ENCODE measurements at places on chromosomes 11 and 22.

DNA sequence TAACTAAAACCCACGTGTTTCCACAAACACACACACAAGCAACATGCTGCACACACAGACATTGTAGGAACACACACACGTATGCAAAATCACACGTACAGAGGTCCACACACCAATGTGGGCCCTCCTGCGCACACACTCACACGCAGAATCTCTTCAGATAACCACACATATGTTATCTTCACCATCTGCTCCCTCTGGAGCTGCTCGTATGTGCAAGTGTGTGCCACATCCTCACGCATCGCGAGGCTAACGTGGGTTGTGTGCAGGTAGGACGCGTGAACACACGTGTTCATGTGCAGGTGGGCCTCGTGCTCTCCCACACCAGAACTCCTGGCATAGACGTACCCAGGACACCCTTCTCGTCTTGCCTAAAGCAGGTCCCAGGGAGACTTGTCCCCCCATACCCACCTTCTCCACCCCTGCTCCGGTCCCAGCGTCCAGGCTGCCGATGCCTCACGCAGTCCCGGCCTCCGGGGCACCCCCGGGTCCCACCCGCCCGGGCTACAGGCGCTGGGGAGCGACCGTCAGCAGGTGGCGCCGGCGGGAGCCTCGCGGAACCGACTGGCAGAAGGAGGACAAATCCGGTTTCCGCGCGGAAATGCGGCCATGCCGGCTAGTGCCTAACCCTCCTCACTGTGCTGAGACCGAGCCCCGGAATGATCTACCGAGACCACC lies 10.3 kb upstream of the IGSF9B start:
- peaks cover 30% of the 10 kb centered on the region for H3K27me3 ChIP-seq
- H3K27ac ChIP-seq, result no peak overlapping the region
- peaks cover 2% of the 10 kb centered on the region for H3K36me3 ChIP-seq
- no peak for DNase-seq

DNA sequence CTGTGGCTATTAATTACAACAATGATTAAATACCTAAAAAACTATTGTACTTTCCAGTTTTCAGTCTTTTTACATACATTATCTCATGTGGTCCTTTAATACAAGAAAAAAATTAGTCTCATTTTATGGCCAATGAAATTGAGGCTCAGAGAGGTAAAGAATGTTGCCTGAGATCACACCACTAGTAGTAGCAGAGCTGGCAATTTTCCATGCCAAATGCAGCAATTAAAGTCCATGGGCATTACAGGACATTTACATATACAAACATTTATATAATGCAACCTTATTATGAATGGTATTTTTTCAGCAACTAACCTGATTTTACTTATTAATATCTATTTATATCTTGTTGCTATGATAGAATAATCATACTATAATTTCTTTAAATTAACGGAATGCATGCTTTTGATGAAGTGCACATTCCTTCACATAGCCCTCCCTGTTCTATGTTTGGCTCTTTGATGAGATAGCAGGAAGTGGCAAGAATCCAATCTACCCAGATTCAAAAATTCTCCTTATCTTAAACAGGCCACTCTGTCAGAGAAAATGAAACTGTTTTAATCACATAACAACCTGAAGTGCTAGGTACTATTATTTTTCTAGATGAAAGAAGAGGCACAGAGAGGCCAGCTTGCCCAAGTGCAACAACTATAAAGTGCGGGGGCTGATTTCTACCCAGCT lies 120.9 kb upstream of the LDLRAD3 start:
- H3K27ac ChIP-seq, result no peak overlapping the region
- DNase-seq, result no peak
- H3K4me3 ChIP-seq, result no peak overlapping the region

DNA sequence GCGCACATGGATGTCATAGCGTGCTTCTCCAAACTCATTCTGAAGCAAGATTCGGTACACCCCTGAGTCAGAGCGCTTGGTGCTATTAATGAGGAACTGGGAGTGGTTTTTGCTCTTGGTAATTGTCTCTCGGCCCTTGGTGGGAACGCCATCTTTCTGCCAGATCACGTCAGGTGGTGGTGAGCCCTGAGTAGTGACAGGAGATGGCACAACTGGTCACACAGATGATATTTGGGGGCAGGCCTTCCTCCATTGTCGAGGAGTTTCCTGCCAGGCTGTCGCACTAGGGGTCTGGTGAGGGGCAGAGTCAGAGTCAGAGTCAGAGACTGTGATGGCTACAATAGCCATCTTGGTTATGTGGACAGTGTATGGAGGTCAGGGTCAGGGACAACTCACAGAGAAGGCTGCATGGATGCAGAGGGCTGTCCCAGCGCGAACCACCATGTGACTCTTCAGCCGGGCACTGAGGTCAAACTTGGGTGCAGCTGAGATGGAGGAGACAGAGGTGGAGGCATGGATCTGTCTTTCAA lies 9.3 kb downstream of the TMEM86A start:
- DNase-seq, result no peak
- peaks cover 10% of the 10 kb centered on the region for H3K4me1 ChIP-seq
- H3K27me3 ChIP-seq, result peaks cover 13% of the 10 kb centered on the region
- H3K36me3 ChIP-seq, result no peaks in the 10 kb centered on the region

DNA sequence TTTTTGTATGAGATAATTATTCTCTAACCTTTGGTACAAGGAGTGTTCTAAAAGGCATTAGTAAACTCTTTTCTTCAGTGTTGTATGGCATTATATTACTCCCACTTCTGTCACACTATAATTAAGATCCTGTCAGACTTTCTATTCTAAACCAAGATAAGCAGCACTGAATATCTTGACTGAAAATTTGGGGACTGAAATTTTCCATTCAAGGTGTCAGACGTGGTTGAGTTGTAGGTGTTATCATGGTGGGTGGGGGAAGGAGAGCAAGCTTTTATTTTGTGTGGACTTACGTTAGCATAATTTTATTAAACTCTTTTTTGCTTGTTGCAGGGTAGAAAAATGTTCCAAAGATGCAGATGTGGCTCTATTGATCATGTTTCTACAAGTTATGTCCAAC lies 22.9 kb downstream of the MUC15 start:
- no peak overlapping the region for H3K4me3 ChIP-seq
- no peak overlapping the region for H3K27ac ChIP-seq
- H3K4me1 ChIP-seq, result no peaks in the 10 kb centered on the region
- DNase-seq, result no peak

GRCh38 chr11:74030723-74031676 lies 22.1 kb upstream of the UCP3 start:
- H3K36me3 ChIP-seq, result peaks cover 29% of the 10 kb centered on the region
- peak overlapping the region; percentile 14 for H3K27ac ChIP-seq
- no peak for DNase-seq
- no peak overlapping the region for H3K4me3 ChIP-seq

- H3K4me3 ChIP-seq, result no peak overlapping the region
- H3K4me1 ChIP-seq, result peaks cover 18% of the 10 kb centered on the region
- no peak overlapping the region for H3K27ac ChIP-seq
- peaks cover 16% of the 10 kb centered on the region for H3K36me3 ChIP-seq
- no peak for DNase-seq
These were observed 198.7 kb upstream of the MTMR2 start for GRCh38 chr11:96122601-96123074.

DNA sequence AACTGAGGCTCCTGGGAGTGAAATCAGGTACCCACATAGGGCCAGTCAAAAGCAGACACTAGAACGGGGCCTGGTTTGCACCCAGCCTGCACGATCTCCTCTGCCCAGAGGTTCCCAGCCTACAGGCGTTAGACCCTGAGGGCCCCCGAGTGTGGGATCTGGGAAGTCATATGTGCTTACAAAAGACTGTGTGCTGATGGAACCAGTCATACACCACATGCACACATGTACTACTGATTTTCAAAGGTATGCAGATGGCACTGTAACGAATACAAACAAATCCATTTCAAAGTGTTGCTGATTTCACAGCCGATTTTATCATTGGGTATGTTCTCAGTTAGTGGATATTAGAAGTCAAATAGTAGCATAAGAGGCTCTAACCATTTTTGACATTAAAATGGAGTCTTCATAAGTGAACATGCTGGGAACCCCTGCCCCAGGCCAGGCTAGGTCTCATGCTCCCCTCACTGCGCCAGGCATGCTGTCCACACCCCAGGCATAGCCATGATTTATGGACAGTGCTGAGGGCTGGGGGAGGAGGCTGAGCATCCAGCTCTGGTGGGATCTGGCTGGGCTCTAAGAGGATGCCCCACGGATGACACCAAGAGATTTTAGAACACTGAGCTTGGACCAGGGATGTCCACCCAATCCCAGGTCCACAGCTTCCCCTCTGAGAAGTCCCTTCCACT lies 38.6 kb upstream of the LRRC32 start:
- H3K27me3 ChIP-seq, result peaks cover 17% of the 10 kb centered on the region
- no peak overlapping the region for H3K4me3 ChIP-seq
- no peak overlapping the region for H3K27ac ChIP-seq
- no peaks in the 10 kb centered on the region for H3K4me1 ChIP-seq

- peak overlapping the region; percentile 53 for H3K27ac ChIP-seq
- H3K36me3 ChIP-seq, result no peaks in the 10 kb centered on the region
- peaks cover 38% of the 10 kb centered on the region for H3K4me1 ChIP-seq
- H3K4me3 ChIP-seq, result no peak overlapping the region
- DNase-seq, result no peak
These were observed 4.1 kb upstream of the CD82 start for GRCh38 chr11:44561275-44561805.

GRCh38 chr11:72326151-72326848 lies 82.3 kb upstream of the PHOX2A start:
- H3K4me1 ChIP-seq, result no peaks in the 10 kb centered on the region
- H3K4me3 ChIP-seq, result no peak overlapping the region
- H3K27me3 ChIP-seq, result no peaks in the 10 kb centered on the region
- peaks cover 31% of the 10 kb centered on the region for H3K36me3 ChIP-seq

GRCh38 chr11:78576549-78577097 lies 2.0 kb upstream of the NARS2 start:
- H3K4me1 ChIP-seq, result peaks cover 17% of the 10 kb centered on the region
- no peak overlapping the region for H3K4me3 ChIP-seq
- H3K36me3 ChIP-seq, result peaks cover 4% of the 10 kb centered on the region

DNA sequence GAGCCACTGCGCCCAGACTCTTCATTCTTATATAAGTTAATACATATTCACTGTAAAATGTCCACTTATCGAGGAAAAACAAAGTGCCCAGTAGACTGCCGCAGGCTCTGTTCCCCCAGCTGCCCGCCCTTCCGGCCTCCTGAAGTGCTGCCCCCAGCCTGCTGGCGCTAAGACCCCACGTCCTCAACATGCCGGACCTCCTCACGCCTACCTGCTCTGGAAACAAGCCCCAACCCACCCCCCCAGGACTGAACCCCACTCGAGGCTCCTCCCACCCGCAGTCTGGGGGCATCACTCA lies 1.1 kb downstream of the GATD1 start:
- no peaks in the 10 kb centered on the region for H3K27me3 ChIP-seq
- no peak overlapping the region for H3K27ac ChIP-seq
- H3K4me1 ChIP-seq, result peaks cover 8% of the 10 kb centered on the region
- H3K4me3 ChIP-seq, result peak overlapping the region; percentile 81
- H3K36me3 ChIP-seq, result no peaks in the 10 kb centered on the region
- DNase-seq, result no peak

DNA sequence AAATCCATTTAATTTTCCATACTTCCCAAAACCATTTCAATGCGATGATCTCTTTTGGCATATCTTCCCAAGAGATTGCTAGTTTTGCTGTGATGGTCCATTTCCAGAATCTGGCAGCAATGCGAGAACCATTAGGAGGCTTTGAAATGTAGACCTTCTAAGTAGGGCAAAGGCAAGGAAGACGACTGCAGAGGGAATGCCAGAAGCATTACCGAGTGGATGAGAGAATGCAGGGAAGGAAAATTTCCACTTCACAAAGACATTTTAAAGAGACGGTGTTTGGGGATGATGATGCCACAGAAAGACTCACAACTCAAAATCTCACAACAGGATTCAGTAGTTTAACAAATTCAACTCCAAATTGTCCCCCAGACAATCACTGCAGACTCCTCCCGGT lies 471 bp upstream of the CEP126 start:
- H3K27ac ChIP-seq, result peak overlapping the region; percentile 100
- no peak for DNase-seq
- H3K36me3 ChIP-seq, result no peaks in the 10 kb centered on the region
- peaks cover 19% of the 10 kb centered on the region for H3K4me1 ChIP-seq
- peak overlapping the region; percentile 97 for H3K4me3 ChIP-seq
- H3K27me3 ChIP-seq, result peaks cover 3% of the 10 kb centered on the region

DNA sequence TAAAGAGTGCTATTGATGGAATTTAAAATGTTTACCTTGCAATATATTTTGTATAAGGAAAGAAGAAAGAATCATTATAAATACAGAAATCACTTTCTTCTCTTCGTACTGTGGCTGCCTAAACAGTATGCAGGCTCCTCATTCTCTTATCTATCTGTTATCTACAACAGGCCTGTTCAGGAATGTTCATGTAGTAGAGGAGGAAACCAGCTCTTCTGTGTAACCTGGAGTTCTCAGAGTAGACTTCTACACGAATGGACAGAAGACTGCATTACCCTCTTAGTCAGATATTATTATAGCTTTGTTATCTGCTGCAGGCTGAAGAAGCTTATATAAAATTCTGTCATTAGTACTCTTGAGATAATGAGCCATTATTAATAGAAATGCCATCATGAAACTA lies 1225.9 kb upstream of the CNTN5 start:
- H3K27me3 ChIP-seq, result no peaks in the 10 kb centered on the region
- H3K4me1 ChIP-seq, result no peaks in the 10 kb centered on the region
- no peaks in the 10 kb centered on the region for H3K36me3 ChIP-seq
- H3K27ac ChIP-seq, result no peak overlapping the region

- H3K36me3 ChIP-seq, result no peaks in the 10 kb centered on the region
- no peak overlapping the region for H3K27ac ChIP-seq
- DNase-seq, result no peak
- H3K27me3 ChIP-seq, result no peaks in the 10 kb centered on the region
- H3K4me3 ChIP-seq, result no peak overlapping the region
These were observed 25.8 kb upstream of the P2RY2 start for GRCh38 chr11:73192272-73192671.

DNA sequence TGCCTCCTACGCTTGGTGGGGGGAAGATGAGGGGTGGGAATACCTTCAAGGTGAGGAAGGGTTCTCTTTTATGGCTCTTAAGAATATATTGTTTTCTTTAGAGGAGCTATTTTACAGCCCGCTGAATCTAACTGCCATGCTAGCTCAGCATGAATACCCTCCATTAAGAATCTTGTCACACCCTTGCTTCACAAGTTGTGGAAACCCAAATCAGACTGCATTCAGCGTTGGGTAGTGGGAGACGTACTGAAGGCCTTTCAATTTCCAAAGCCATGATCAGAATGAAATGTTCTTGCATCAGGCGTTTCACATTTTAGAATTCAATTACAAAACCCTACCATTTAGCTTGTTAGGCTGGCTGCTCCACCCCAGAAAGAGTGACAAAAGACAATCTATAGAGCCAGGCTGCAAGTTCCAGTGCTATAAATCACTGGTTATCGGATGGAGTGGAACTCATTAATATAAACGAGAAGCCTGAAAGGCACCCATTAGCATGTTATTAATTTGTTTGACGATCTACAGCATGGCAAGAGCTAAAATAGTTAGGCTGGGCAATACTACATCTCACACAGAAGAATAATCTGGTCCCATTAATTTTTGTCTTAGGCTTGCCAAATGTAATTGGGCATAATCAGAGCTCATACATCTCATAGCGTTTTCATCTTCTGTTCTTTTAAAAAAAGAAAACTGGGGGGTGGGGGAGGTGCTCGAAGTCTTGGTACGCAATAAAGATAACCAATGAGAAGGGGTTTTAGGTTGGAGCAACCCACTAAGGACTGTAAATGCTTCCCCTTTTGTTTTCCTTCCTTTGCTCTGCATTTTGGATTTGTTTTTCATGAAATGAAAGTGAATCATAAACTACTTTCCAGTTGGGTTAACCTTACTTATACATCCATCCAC lies 57.5 kb downstream of the ABTB2 start:
- H3K27me3 ChIP-seq, result no peaks in the 10 kb centered on the region
- peak overlapping the region; percentile 30 for H3K4me3 ChIP-seq
